ENCODE measurements at places on chromosomes 4 and X. TPM values are rescaled to one million over a fixed set of nuclear protein-coding genes. Genes with fewer than 3 reads are reported as not detected.

GRCh38 chr4:125131891-125132680 lies 182.7 kb upstream of the FAT4 start:
- H3K4me3 ChIP-seq: no peak overlapping the region
- H3K4me1 ChIP-seq: peaks cover 8% of the 10 kb centered on the region
- no peak overlapping the region for H3K27ac ChIP-seq
- H3K36me3 ChIP-seq: no peaks in the 10 kb centered on the region
- H3K27me3 ChIP-seq: no peaks in the 10 kb centered on the region

The BMP15 gene
- not detected for total RNA-seq

DNA sequence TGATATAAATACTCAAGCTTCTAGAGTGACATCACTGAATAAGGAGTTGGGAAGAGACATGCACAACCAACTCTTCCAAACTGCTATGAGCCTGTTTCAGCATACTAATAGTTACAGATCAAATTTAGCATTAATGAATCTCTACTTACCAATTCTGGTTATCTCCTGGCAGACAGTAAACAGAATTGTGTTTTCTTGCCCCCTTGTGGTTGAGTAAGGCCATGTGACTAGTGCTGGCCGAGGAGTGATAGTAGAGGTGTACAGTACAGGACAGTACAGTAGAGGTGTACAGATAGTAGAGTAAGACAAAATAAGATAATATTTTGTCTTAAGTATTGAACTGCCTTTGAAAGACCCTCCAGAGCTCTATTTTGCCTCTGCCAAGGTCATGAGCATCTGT lies 681.4 kb downstream of the GABRG1 start:
- no peak overlapping the region for H3K4me3 ChIP-seq
- H3K27ac ChIP-seq: no peak overlapping the region
- no peaks in the 10 kb centered on the region for H3K27me3 ChIP-seq
- DNase-seq: no peak
- no peaks in the 10 kb centered on the region for H3K4me1 ChIP-seq
- no peaks in the 10 kb centered on the region for H3K36me3 ChIP-seq

- H3K27me3 ChIP-seq: no peaks in the 10 kb centered on the region
- H3K4me1 ChIP-seq: no peaks in the 10 kb centered on the region
- no peak for DNase-seq
- peaks cover 24% of the 10 kb centered on the region for H3K36me3 ChIP-seq
- H3K4me3 ChIP-seq: no peak overlapping the region
These were observed 124.0 kb downstream of the PTPN13 start for GRCh38 chr4:86718152-86718551.

DNA sequence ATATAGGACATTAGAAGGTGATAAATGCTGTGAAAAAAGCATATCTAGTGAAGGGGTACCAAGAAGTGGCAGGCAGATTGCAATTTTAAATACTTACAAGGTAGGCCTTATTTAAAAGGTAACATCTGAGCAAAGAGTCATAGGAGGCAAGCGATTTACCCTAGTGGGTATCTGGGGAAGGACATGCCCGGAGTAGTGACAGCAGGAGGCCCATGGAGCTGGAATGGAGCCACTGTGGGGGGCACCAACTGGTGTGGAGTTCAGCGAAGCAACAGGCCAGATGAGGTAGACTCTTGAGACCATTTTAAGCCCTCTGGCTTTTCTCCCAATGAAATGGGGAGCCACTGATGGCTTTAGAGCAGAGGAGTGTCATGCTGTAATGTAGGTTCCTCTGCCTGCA lies 37.3 kb downstream of the SEC24D start:
- peaks cover 41% of the 10 kb centered on the region for H3K36me3 ChIP-seq
- no peaks in the 10 kb centered on the region for H3K27me3 ChIP-seq
- DNase-seq: no peak
- H3K4me3 ChIP-seq: no peak overlapping the region

GRCh38 chr4:32930700-32931099 lies 2210.5 kb downstream of the PCDH7 start:
- H3K4me3 ChIP-seq: no peak overlapping the region
- no peak for DNase-seq
- H3K4me1 ChIP-seq: no peaks in the 10 kb centered on the region
